ENCODE measurements at places on chromosomes 7 and 10.

DNA sequence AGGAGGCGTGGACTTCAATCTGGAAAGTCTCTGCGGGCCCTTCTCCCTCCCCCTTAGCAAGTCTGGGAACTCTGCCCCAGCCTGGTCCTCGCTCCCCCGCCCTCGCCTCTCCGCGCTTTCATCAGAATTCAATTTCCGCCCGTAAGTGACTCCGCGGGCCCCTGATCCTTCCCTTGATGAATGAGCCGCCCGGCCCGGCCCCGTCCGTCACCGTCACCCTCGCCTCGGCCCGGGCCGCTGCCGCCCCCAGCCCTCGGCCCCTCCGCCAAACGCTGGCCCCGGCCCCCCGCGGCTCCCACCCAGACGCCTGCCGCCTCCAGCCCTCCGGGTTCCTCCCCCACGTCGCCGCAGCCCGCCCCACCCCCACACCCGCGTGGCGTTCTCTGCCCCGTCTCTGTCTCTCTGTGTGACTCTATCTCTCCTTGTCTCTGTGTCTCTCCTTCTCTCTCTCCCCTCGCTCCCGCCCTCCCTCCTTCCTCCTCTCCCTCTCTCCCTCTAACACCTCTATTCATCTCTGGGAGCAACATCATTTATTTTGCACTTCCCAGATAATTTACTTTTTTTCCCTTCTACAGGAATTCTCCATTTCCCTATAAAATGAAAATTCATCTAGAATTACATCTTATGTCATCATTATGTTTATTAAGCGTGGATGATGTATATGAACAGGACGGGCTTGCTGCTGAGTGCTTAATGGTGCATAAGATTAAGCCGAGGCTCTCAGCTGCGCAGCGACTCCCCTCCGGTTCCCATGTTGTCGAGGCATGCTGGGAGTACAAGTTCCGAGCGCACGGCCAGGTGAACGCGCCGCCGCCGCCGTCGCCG is 91.2 kb upstream of the PAX2 start:
- no peak for DNase-seq

DNA sequence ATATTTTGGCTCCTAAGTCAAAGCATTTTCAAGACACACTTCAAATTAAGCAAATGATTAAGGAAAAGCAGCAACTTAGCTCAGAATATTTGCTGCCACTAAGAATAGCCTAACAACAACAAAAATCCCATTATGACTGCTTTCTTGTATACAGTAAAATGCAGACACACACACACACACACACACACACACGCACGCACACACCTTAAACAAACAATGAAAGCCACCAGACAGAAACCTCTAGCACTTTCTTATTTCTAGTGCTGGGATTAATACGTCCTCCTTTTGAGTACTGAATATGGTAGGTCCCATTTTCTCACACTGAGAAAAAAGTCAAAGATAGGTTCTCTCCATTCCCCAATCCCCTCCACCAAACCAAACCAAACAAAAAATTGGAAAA is 23.4 kb upstream of the FEZF1 start:
- no peak for DNase-seq

GRCh38 chr7:149462101-149462520 is 1.2 kb upstream of the ZNF777 start:
- DNase-seq, result no peak

DNA sequence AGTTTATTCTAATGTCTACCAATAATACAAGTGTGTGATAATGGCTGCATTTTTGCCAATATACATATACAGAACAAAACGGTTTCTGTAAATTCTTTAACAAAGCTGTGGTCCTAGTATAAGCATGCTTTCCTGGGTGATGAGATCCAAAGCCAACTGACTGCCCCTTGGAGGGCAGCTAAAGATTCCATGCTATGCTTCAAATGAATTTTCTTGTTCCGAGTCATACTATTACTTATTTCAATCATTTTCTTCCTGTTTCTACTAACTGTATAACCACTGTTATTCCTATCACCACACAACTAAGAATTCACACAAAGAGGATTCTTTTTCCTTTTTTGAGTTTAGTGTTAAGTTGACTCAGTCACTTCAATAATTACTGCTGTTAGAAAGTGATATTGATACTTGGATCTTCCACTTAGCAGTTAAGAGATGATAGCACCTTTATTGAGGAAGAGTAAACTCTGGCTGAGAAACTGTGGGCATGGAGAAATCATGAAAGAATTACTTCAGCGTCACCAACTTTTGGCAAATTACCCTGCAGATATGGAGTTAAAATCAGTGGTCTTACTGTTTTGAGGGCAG is 197.5 kb downstream of the ARL4A start:
- DNase-seq, result no peak

GRCh38 chr7:11261470-11261869 is 287.8 kb downstream of the PHF14 start:
- DNase-seq, result no peak

DNA sequence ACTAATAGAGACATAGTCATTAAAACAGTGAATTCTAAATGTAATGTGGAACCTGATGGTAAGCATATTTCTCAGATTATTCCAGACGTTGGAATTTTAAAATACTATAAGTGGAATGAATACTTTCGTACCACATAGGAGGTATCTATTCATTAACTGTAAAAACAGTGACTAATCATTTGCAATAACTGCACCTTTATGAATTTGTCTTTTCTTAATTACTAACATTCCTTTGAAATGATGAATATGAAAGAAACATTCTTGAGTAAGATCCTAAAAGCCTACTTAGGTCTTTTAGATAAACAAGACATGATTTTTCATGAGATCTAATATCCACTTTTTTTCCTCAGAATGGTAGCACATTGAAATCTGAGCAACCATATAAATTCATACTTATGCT is 549.0 kb upstream of the LRRN3 start:
- peak; percentile 34 for DNase-seq

DNA sequence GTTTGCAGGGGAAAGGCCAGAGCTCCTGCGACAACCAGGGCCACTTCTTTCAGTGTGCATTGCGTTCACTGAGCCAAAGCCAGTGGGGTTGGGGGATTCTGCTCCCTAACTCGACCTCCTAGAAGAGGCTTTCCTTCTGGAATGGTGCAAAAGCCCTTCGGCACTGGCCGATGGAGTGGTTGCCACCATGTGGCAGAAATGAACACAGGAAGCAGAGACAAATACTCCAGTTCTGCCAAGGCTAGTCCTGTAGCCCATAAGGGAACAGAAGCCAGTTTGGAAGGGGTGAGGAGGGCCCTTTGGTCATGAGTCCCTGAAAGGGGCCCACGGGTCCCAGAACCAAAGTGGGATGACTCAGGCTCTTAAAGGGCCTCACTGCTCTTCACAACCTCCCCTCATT is 29.7 kb upstream of the ACSL5 start:
- DNase-seq, result no peak

GRCh38 chr10:30645340-30645827 is 15.8 kb upstream of the LYZL2 start:
- no peak for DNase-seq

GRCh38 chr7:149136118-149136517 is 10.0 kb upstream of the ZNF425 start:
- no peak for DNase-seq

GRCh38 chr10:21944727-21945386 is 58.7 kb downstream of the DNAJC1 start:
- no peak for DNase-seq

- no peak for DNase-seq
These were observed 60.9 kb upstream of the CHRM2 start for GRCh38 chr7:136807598-136807997.

DNA sequence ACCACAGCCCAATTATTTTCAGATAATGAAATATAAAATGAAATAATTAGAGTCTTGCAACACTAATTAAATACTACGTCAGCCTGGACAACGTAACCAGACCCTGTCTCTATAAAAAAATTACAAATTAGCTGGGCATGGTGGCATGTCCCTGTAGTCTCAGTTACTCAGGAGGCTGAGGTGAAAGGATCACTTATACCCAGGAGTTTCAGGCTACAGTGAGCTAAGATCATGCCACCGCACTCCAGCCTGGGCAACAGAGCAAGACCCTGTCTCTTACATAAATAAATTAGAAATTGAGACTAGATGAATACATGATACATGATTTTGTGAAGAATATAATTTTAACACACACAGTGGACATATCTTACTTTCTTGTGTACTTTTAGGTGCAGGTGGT is 18.4 kb downstream of the TIAL1 start:
- no peak for DNase-seq

DNA sequence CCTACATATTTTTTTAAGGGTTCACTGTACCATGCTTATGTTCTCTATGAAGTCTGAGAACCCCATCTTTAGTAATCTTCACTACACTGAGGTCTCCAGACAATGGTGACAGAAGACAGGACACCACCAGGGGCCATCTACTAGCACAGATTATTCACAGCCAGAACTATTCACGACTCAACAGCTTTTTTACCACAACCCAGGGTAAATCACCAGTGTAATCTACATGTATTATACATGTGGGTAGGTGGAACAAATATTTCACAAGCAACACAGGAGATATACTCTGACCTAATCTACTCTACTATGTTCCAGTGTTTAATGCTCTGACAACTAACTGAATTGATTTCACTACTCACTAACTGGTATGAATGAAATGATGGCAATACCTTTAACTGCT is 136.1 kb downstream of the ELMO1 start:
- DNase-seq, result no peak

DNA sequence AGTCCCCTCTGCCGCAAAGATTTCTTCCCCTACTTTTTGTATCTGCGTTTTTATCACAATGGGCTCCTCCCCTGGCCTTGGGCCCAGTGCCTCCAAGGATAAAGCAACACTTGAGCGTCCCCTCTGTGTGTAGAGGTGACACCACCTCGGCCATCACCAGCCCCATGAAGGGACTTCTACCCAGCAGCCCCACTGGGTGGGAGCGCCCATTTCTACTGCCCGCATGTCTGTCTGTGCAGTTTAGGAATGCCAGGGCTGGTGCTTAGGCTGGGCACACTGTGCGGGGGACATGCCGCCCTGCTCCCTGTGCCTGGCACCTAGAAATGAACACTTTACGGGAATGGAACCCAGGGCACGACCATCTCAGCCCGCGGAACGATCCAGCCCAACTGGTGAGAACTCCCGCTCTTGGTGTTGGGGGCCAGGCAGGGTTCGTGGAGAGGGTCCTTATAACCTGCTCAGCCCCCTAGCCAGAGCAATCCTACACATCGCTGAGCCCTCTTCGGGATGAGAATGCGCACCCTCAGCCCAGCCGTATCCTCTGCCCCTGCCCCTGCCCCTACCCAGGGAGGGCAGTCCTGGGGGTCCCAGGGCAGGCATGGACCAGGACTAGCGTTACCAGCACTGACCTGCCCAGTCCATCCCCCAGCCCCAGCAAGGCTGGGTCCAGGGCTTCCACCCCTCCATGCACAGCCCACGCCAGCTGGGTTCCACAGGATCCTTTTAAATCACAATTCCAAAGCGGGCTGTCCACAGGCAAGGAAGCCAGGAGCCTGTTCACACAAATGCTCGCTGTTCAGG is 12.8 kb downstream of the CRYGN start:
- DNase-seq, result no peak

DNA sequence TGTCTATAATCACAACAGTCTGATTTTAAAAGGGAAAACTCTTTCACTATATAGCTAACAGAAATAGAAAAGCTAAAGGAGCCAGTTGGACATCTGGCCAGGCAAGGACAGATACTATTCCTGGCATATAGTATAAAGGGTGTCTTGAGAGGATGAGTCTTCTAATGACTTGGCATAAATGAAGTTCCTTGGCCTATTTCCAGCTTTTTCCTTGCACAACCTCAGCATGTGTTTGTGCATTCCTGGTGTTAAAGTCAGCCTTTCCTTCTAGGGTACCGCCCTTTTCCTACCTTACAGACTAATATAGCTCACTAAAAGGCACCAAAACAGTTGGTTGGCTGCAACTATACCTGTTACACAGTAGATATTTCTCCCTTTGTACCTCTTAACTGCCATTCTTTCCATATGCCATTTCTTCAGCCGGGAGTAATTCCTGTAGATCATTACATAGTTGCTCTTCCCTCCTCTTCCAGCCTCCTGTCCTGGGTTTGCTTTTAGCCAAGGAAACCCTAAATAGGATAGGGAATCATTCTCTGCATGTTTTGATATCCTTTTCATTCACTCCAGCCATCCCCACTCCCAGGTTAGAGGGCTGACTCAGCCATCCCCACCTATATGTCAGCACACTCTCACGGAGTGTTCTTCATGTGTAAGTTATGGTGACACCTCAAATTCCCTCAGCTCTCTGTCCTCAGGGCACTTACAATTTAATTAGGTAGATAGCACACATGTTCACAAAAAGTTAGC is 102.1 kb upstream of the MDFIC start:
- DNase-seq, result peak; percentile 46

GRCh38 chr10:117075064-117075463 is 63.0 kb downstream of the VAX1 start:
- DNase-seq, result no peak

DNA sequence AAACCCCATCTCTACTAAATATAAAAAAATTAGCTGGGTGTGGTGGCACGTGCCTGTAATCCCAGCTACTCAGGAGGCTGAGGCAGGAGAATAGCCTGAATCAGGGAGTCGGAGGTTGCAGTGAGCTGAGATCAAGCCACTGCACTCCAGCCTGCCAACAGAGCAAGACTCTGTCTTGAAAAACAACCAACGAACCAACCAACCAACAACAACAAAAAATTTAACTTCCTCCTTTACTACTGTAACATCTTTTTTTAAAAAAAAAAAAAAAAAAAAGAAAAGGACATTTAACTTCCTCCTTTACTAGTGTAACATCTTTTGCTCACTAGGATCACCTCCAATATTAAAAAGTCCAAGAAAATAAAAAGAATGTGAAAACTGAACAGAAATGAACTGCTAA is 92.3 kb upstream of the TMEM168 start:
- DNase-seq, result no peak

GRCh38 chr7:50953820-50954219 is 171.1 kb upstream of the GRB10 start:
- DNase-seq, result peak; percentile 23

- no peak for DNase-seq
These were observed 20.0 kb upstream of the RABGEF1 start for GRCh38 chr7:66720561-66720960.

GRCh38 chr7:105985229-105985628 is 22.2 kb downstream of the CDHR3 start:
- DNase-seq, result no peak

DNA sequence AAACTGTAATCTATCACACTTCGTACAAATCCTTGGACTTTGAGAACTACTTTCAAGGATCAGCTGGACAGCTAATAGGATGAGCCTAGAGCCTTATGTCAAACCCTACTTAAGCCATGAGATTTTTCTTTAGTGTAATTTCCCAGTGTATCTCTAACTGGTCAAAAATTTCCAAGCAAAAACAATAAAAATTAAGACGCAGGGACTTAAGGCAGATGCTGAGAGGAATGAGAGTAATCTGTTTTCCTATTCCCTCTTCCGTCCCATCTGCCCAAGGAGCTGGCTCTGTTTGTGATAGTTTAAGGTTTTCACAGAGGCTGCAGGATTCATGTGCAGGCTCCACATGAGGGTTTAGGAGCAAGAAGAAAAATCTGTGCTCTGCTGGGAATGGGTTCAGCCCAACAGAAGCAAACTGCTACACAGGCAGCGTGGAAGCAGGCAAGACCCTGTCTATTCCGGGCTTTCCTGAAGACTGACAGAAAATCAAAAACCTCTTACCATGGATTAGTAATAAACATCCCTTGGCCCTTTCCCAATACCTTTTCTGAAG is 62.2 kb downstream of the ARMH3 start:
- DNase-seq, result no peak
